ENCODE measurements at places on chromosomes 11 and 22.

DNA sequence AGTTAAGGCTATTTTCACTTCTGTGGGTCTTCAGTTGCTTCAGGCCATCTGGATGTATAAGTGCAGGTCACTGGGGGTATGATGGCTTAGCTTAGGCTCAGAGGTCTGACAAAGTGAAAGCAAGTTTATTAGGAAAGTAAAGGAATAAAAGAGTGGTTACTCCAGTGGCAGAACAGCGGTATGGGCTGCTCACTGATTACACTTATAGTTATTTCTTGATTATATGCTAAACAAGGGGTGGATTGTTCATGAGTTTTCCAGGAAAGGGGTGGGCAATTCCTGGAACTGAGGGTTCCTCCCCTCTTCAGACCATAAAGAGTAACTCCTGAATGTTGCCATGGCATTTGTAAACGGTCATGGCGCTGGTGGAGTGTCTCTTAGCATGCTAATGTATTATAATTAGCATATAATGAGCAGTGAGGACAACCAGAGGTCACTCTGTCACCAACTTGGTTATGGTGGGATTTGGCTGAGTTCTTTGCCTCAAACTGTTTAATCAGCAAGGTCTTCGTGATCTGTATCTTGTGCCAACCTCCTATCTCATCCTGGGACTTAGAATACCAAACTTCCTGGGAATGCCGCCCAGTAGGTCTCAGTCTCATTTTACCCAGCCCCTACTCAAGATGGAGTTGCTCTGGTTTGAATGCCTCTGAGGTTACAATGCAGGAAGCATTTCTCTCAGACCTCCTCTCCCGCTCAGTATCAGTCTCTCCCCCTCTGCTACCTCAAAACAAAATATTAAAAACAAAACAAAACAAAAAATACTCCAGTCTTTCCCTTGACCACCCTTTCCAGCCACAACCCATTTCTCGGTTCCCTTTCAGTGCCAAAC is 106.6 kb upstream of the SLC22A12 start:
- H3K27me3 ChIP-seq, result peaks cover 6% of the 10 kb centered on the region
- no peak overlapping the region for H3K4me3 ChIP-seq
- H3K36me3 ChIP-seq, result no peaks in the 10 kb centered on the region
- DNase-seq, result no peak
- no peaks in the 10 kb centered on the region for H3K4me1 ChIP-seq
- H3K27ac ChIP-seq, result no peak overlapping the region

GRCh38 chr22:38655519-38656255 is 505 bp downstream of the FAM227A start:
- H3K27ac ChIP-seq, result peak overlapping the region; percentile 83
- peaks cover 19% of the 10 kb centered on the region for H3K4me1 ChIP-seq
- no peak for DNase-seq
- no peaks in the 10 kb centered on the region for H3K36me3 ChIP-seq
- peak overlapping the region; percentile 86 for H3K4me3 ChIP-seq

- no peak overlapping the region for H3K4me3 ChIP-seq
- H3K27ac ChIP-seq, result no peak overlapping the region
- H3K36me3 ChIP-seq, result no peaks in the 10 kb centered on the region
- no peaks in the 10 kb centered on the region for H3K4me1 ChIP-seq
These were observed 95.8 kb downstream of the DLG2 start for GRCh38 chr11:85531191-85531897.

DNA sequence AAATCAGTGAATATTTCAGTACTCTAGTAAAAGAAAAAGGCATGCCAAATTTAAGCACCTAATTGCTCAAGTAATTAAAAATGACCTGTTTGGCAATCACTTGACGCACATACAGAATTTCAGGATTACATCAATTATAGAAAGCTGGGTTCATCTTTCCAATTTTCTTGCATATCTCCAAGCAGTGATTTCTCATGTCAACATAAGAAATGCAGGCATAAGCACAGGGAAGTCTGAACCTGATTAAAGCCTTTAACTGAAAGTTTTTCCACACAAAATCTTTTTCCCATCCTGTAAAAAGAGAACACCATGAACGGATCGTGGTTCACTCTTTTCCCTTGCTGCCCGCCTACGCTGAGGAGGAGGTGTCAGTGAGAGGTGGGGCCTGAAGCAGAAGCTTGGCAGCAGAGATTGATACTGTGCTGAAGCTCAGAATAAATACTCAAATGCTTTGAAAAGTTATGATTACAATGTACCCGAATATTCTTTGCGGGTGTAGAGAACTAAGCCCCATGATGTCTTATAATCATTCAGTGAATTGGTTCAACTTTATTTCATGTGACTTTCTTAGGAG is 704.1 kb upstream of the CCDC90B start:
- no peak overlapping the region for H3K27ac ChIP-seq
- no peak for DNase-seq
- H3K27me3 ChIP-seq, result no peaks in the 10 kb centered on the region
- H3K4me1 ChIP-seq, result no peaks in the 10 kb centered on the region
